Effector CD8-positive, alpha-beta T cell (primary cell): ENCODE measurements at places on chromosomes 1 and 21.

GRCh38 chr1:167231873-167232450 is 11.3 kb downstream of the POU2F1 start:
- no peak for DNase-seq

DNA sequence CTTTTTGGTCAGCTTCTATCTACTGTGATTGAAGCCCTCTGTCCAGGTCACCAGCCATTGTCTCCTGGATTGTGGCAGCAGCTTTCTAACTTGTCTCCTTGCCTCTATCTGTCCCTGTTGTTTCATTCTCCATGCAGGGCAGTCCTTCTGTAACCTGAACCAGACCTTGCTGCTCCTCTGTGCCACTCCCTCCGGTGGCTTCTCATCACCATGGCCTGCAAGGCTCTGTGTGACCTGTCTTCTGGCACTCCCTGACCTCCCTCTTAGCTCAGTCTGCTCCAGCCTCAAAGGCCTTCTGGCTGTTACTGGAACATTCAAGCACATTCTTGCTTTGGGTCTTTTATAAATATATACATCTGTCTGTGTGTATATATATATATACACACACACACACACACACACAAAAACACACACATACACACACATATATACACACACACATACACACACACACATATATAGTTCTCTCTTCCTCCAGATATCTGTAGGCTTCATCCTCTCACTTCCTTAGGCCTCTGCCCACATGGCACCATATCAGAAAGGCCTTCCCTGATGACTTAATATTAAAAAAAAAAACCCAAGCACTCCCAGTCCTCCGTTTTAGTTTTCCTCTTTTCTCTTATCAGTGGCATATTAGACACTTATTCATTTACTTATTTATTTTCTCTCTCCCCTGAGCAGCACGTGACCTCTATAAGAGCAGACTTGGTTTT is 21.2 kb upstream of the JUN start:
- DNase-seq: no peak

- DNase-seq: no peak
These were observed 50.9 kb upstream of the KCNJ15 start for GRCh38 chr21:38205940-38206339.

DNA sequence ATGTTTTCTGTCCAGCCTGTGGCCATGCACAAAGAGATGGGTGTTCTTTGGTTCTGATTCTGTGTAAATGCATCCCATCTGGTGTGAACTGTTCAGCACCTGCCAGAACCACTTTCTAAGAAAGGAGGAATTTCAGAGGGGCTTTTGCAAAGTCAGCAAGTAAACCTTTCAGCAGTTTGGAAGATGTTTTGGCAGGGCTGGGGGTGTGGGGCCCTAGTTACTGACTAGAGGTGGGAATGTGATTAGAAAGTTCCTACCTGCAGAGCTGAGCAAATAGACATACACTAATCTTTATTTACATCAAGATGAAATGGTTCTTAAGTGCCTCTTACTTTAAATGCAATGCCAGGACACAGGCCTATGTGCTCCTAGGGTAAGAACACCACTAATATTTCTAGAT is 378.1 kb upstream of the USP24 start:
- no peak for DNase-seq

- DNase-seq: no peak
These were observed 7.9 kb upstream of the EDN2 start for GRCh38 chr1:41492341-41492848.

- DNase-seq: no peak
These were observed 18.4 kb upstream of the CD101 start for GRCh38 chr1:116983112-116983511.

- DNase-seq: no peak
These were observed 67.3 kb downstream of the PUM1 start for GRCh38 chr1:30998171-30998570.

DNA sequence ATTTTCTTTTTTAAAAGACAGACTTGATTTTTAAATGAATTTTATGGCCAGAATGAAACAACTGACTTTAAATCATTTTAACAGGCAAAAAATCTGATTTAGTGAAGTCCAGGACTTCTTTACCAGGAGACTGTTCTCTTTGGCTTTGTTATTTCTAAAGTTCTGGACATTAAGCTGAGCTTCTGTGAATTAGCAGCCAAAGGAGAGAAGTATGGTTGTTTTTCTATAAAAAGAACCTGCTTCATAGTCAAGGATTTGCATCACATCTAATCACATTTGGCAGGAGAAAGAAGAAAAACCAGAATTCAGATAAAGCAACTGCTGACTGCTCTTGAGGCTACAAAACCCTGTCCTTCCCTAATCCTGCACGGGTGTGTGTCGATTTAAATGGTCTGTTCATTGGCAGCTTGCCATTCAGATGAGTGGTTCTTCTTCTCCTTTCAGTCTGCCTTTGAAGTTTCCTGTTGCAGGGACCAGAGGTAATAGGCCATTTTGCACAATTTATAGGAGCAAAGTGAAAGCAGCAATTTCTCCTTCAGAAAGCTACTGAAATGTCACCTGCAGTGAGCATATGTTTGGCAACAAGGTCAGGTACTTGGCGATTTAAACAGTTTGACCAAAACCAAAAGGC is 215.4 kb downstream of the OLFM3 start:
- no peak for DNase-seq

GRCh38 chr1:147167365-147167764 is 4.9 kb downstream of the PRKAB2 start:
- DNase-seq: no peak

DNA sequence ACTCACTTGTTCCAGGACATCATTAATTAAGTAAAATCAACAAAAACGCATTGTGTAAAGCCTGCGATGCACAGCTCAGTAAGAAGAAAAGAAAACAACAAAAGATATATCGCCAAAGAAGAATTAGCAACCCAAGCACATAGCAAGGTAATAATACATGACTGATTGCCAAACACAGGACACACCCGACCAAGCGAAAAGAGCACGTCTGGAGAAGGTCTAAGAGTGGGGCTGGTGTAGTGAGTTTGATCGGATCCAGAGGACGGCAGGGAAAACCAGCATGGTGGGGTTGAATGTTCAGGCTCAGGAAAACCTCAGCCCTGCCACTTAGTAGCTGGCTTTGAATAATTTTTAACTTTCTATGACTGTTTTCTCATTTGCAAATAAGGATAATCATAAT is 69.8 kb downstream of the JAK1 start:
- no peak for DNase-seq

DNA sequence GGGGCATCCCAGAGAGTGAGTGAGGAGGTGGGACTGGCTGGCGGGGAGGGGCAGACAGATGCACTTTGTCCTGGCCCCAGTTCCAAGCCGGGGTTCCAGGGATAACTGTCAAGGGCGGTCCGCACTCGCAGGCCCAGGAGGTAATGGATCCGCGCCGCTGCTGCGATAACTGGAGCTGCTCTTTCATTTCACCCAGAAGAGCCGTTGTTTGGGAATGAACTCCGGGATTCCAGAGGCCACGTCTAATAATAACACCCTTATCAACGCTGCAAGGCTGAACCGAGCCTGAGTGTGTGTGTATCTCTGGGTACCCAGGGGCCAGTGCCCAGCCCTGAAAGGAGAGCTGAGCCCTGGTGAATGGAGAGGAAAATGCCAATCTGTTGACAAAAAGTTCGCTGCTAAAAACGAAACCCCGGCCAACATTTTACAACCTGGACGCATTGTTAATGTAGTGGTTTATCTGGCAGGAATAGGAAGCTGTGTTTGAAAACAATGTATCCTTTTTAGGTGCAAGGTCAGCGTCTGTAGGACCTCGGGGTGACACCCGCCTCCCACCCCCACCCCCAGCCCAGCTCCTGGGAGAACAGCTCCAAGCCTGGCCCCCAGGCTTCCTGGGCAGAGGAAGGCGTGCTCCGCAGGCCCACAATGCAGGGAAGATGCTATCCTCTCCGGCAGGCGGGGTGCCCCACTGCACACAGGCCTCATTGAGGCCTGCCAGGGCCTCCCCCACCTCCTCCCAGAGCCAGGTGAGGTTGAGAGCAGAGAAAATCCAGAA is 119.7 kb downstream of the PROX1 start:
- DNase-seq: no peak

GRCh38 chr1:67429011-67429527 is 1.1 kb downstream of the SERBP1 start:
- DNase-seq: no peak

GRCh38 chr1:58982259-58982998 is 198.6 kb upstream of the JUN start:
- no peak for DNase-seq

DNA sequence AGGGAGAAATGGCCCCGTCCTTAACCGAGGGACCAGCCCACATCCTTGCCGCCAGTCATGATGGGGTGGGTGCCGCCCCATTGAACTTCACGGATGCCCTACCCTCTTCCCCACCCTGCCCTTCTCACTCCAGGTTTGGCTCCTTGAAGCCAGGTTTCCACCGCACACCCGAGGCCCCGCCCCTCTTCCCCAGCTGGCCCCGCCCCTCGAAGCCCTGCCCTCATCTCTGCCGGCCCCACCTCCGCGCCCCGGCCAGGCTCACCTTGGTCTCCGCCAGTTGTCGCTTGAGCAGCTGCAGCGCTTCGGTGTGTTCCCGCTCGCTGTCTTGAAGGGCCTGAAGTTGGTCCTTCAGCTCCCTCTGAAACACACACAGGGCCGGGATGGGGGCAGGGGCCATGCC is 16.6 kb downstream of the TRIM62 start:
- DNase-seq: no peak

GRCh38 chr1:1462318-1462966 is 9.1 kb upstream of the ATAD3B start:
- DNase-seq: no peak

- DNase-seq: no peak
These were observed 6.4 kb upstream of the THEM5 start for GRCh38 chr1:151859891-151860293.

DNA sequence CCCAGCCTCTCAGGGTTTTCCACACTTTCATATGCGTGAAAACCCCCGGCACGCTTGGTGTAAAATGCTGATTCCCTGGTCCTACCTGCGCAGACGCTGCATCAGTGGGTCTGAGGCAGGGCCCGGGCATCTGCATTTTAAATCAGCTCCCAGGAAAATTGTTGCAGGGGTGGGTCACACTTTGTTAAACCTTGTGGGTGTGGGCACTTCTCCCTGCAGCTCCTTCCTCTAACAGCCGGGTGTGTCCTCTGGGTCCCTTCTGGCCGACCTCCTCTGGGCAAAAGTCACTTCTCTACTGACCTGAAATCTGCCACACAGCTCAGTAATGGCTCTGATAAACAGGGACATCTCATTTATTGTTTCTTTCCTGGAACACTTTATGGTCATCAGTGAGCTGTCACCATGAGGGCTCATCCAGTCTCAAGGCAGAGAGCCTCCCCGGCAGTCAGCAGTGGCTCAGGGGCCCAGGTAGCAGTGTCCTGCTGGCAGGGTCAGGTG is 52.8 kb upstream of the TMPRSS2 start:
- DNase-seq: no peak

DNA sequence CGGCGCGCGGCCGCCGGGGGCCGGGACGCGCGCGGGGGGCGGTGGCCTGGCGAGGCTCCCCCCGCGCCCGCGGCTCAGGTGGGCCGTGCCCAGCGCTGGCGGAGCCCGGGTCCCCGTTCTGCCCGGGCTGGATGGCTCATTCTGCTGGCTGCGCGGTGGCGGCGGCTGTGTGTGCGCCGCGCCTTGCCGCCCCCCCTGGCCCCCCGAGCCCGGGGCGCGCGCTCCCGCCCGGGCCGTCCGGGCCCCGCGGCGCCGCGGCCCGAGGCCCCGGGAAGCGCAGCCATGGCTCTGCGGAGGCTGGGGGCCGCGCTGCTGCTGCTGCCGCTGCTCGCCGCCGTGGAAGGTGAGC is at the start of gene EPHB2:
Gene EPHB2, plus strand, starts transcription at position 139 of the 349 bp plus-strand sequence. Its CDS starts 144 bp downstream, at position 283.
- DNase-seq: no peak

GRCh38 chr21:35254006-35254764 is 205.1 kb upstream of the RUNX1 start:
- no peak for DNase-seq

DNA sequence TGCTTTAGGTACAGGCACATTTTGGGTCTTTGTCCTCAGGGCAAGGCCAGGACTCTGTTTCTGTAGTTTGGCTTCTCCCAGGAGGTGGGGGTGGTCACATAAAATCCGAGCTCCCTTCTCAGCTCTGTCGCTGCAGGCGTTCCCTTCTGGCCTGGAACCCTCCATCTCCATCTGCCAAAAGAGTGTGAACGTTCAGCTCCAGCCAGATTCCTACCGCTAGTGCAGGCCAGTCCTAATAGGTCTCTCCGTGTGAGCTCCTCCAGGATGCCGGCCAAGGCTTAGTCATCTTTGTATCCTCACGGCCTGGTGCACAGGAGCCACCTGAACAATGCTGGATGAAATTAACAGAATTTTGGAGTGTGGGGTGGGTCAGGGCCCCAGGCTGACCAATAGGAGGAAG is 19.9 kb upstream of the KCNA10 start:
- DNase-seq: no peak

DNA sequence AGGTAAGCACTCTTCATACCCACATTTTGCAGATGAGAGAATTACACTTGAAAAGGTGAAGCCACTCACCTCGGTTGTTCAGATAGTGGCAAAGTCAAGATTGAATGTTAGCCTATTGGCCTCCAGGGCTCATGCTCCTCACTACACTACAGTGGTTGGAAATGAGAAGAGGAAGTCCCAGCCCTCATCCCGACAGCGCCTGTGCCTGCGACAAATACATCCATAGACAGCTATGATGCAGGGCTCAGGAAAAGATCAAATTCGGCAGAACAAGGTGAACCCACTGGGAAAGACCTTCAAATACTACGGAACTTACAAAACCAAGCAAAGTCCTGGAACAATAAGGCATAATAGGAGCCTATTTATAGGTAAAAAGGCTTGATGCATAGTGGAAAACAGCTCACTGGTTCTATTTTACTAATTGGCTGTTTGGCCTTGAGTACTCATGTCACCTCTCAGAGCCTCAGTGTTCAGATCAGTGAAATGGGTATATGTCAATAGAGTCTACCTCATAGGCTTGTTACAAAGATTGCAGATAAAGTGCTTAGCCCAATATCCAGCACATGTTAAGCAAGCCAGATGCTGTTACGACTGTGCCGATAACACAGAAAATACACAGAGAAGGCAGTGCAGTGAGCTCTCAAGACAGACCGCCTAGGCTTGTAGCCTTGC is 3.5 kb downstream of the SPOCD1 start:
- DNase-seq: no peak

GRCh38 chr1:73411479-73411878 is 786.5 kb downstream of the LRRIQ3 start:
- DNase-seq: no peak

GRCh38 chr1:40363721-40364120 is 9.8 kb upstream of the SMAP2 start:
- no peak for DNase-seq

- DNase-seq: no peak
These were observed 730.7 kb upstream of the ADGRL4 start for GRCh38 chr1:79737193-79737592.

DNA sequence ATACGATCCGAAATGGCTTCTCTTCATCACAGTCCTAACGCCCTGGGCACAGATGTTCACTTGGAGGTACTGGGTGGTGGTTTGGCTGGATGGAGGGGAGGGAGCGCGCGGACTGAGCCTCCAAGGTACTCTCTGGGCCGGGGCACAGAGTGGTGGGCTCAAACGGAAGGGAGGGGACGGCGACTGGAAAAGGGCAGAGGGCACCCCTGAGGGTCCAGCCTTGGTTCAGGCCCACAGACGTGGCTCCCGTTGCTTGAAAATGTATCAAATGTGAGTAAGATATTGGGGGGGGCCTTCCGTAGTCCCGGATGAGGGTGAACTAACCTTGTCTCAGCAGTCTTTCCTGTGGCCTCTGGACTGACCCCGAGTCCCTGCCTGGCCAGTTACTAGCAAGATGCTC is 463 bp downstream of the IL12RB2 start:
- no peak for DNase-seq
